ENCODE measurements at places on chromosomes 1 and 21. TPM values are rescaled to one million over a fixed set of nuclear protein-coding genes. Genes with fewer than 3 reads are reported as not detected.

VWA1 gene
- 4.3 TPM for total RNA-seq

AGT gene
- 1.5 TPM for total RNA-seq

TSSK3 gene
- total RNA-seq: 1.8 TPM

MSTO1 gene
- 28.6 TPM for total RNA-seq

MAN1C1 gene
- 28.0 TPM for total RNA-seq

ZNF683 gene
- not detected for total RNA-seq

GNG4 gene
- total RNA-seq: under 0.01 TPM

DYNLT5 gene
- 1.4 TPM for total RNA-seq

MX2 gene
- total RNA-seq: 12.4 TPM

COL11A1 gene
- total RNA-seq: 158 TPM
